ENCODE measurements at places on chromosomes 2 and 18.

DNA sequence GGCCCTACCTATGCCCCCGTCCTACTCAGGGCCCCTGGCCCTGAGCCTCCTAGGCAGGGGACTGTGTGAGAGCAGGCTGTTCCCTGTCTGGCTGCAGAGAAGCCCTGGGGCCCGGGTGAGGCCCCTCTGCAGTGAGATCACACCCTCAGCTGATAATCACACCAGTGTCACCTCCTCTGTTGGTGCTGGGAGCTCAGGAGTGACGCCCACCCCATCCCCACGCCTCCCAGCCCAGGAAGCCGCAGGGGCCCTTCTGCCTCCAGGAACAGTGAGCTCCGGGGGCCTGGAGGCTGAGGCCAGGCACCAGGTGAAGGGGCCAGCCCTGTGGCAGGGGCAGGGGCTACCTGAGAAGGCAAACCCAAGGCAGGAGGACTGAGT, 20.0 kb downstream of the KCNIP3 start:
- DNase-seq, result no peak

DNA sequence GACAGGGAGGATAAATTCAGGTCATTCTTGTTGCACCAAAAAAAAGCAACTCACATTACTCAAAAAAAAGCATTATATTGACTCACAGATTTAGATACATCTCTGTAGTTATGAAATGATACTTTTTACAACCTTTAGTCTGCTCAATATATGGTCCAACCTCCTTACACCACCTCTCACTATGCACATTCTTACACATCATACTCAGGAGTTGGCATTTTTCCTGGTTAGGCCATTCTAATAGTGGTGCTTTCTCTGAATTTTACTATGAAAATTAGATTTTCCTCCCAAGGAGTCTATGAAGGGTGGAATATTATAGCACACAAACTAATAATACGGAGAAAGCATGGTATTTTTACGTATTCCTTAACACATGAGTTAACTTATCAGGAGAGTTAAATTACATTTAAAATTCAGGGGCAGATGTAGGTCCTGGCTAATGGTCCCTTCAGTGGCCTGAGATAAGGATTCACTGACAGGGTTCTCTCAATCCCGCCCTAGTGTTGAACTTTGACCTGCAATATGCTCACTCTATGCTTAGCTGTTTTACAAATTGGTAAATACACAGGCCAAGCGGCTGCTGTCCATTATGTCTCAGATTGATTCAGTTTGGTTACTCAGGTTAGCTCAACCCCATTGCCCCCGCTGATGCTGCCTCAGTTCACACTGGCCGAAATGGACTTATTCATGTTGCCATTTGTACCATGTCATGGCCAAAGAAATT, 153.6 kb downstream of the NCKAP5 start:
- DNase-seq, result peak; percentile 72

DNA sequence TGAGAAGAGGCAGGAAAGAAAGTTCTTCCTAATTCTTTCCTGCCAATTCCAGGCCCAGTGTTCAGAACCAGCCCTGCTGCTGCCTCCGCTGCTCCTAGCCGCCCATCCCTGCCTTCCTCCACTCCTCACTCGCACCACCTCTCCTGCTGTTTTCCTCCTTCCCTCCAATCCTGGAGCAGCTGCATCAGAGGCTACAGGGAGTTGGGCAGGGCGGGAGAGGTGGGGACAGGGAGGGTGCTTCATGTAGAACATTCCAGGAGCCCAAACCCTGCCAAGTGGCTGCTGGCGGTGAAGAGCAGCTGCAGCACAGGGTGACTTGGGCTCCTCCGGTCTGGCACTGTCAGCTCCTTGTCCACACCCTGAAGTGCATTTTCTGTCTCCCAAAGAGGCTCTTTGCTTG, 176.3 kb downstream of the TNS1 start:
- DNase-seq, result no peak

DNA sequence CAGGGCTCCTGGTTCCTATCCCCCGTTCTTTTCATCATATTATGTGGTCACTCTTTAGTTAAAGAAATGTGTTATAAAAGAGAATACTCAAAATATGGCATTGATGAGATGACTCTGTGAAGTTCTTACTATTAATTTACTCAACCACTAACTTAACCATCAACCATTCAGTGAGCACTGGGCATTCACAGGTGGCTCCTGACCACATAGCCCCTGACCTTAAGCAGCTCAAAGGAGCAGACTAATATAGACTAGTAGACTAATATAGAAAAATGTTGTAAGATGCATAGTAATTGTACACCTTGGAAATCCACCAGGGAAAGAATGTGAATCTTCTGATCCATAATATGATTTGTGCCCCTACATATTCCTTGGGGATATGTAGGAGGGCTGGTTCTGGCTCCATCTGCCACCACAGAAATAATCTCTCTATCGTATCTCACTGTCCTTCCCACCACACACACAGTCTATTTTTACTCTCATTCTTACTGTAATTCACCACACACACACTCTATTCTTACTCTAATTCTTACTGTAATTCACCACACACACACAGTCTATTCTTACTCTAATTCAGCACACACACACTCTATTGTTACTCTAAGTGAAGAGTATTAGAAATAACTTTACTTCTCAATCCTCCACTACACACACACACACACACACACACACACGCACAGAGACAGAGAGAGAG, 188.9 kb upstream of the ITGA4 start:
- no peak for DNase-seq

- DNase-seq, result peak; percentile 91
Observed at GRCh38 chr2:174788291-174788929, 24.1 kb upstream of the CHRNA1 start.

- DNase-seq, result no peak
Observed at GRCh38 chr18:12585218-12585617, 72.7 kb downstream of the SPIRE1 start.

- DNase-seq, result peak; percentile 59
Observed at GRCh38 chr2:31764169-31764568, 183.4 kb upstream of the SRD5A2 start.

- DNase-seq, result no peak
Observed at GRCh38 chr18:72160510-72161445, 383.4 kb downstream of the CBLN2 start.

DNA sequence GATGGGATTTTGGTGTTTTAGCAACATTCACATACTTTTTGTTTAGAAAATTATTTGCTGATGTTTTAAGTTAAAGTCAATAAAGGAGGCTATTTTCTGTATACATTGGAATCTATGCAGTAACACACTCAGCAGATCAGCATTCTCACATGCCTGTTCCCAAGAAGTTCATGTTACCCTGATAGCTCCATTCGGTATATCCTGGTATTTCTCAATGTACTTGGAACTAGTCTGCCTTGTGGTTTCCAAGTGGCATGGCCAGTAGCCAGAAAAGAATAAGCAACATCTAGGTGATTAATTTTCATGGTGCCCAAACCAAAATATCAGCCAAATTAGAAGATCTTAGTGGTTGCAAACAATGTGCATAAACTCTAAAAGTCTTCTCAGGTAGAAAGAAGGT, 5.2 kb upstream of the NCAPH start:
- DNase-seq, result peak; percentile 41

GRCh38 chr2:18961991-18962421, 372.6 kb upstream of the NT5C1B start:
- DNase-seq, result no peak

Measured in EH (cell line).